ENCODE measurements at places on chromosomes 6 and 20. TPM values are rescaled to one million over a fixed set of nuclear protein-coding genes. Genes with fewer than 3 reads are reported as not detected.

GRCh38 chr6:39920157-39920556, 14.1 kb downstream of the MOCS1 start:
- no peak for DNase-seq
- peaks cover 3% of the 10 kb centered on the region for H3K36me3 ChIP-seq
- no peaks in the 10 kb centered on the region for H3K27me3 ChIP-seq
- H3K4me3 ChIP-seq, result no peak overlapping the region

DNA sequence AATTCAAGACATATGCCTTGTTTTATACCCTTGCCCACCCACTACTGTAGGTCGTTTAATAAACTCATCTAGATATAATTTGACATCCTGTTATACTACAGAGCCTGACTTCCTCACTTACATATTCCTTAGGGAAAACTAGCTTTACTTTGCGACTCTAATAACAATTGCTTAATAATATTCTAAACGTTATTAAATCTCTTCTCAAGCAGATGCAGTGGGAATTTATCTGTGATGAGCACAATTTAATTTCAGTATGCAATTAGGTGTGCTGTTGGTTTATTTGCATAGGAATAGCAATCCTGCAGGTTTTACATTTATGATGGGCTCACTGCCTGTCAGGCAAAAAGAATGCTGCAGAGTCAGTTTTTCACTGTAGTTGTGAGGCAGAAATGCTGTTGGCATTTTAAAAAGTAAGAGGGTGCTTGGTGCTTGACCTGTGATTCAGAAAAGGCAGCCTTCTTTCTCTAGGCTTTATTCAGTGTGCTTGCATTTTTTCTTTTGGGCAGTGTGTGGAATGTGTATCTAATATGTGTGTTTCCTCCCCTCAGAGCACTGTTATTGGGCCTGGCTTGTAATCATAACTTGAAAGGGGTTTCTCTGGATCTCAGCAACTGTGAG, 152.3 kb upstream of the SCGN start:
- no peak overlapping the region for H3K27ac ChIP-seq
- peaks cover 13% of the 10 kb centered on the region for H3K4me1 ChIP-seq
- no peak for DNase-seq
- peaks cover 9% of the 10 kb centered on the region for H3K36me3 ChIP-seq

DNA sequence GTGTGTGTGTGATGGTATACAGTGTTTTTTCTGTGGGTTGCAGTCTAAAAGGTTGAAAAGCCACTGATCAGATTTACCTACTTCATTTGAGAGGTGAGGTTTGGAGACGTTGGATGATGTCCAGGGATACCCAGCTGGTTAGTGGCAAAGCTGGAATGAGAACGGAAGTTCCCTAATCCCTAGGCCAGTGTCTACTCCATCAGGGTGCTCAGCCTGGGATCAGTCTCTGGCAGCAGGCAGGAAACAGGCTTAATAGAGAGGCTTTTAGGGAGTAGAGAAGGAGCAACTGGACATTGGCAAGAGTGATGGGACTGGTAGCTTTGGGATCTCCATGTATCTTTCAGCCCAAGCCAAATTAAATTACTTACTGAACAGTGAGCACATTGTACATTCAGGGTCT, 80.7 kb downstream of the C6orf52 start:
- H3K27me3 ChIP-seq, result no peaks in the 10 kb centered on the region
- no peaks in the 10 kb centered on the region for H3K36me3 ChIP-seq
- peaks cover 5% of the 10 kb centered on the region for H3K4me1 ChIP-seq
- DNase-seq, result no peak

DNA sequence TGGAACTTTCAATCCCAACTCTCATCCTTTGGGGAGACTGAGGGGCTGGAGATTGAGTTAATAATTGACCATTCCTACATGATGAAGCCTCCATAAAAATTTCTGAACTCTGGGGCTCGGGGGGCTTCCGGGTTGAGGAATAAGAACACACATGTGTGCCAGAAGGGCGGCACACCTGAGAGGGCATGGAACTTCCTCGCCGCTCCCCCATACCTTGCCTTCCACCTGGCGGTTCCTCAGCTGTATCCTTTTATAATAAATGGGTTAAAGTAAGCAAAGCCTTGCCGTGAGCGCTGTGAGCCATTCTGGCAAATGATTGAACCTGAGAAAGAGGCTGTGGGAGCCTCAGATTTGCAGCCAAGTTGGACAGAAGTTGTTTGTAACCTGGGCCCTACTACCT, 164.8 kb downstream of the LY86 start:
- peak overlapping the region; percentile 8 for H3K27ac ChIP-seq
- no peak for DNase-seq
- no peak overlapping the region for H3K4me3 ChIP-seq
- no peaks in the 10 kb centered on the region for H3K36me3 ChIP-seq
- H3K27me3 ChIP-seq, result no peaks in the 10 kb centered on the region

DNA sequence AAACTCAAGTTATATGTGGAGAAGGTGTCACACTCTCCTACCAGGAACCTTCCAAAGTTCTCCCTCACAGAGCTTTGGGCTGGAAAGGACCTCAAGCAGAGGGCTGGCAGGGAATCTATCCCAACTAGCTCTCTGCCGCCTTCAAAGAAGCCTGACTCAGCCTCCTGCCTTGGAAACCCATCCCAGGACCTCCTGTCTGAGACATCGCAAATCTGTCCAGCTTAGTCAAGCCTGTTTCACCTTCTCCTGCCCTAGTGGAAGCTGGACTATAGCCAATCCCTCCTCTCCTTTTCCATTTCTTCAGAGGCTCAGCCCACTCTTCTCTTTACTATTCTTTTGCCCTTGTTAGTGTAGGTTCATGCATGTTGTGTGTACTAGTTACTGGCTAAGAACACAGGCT, 48.2 kb upstream of the FOXP4 start:
- H3K27me3 ChIP-seq, result no peaks in the 10 kb centered on the region
- no peak overlapping the region for H3K27ac ChIP-seq
- H3K4me3 ChIP-seq, result no peak overlapping the region
- H3K4me1 ChIP-seq, result peaks cover 8% of the 10 kb centered on the region
- H3K36me3 ChIP-seq, result no peaks in the 10 kb centered on the region
- DNase-seq, result peak; percentile 41

- H3K27ac ChIP-seq, result no peak overlapping the region
- DNase-seq, result no peak
- H3K27me3 ChIP-seq, result no peaks in the 10 kb centered on the region
- no peak overlapping the region for H3K4me3 ChIP-seq
Measured at GRCh38 chr6:108959972-108960582, 111.9 kb downstream of the ARMC2 start.

GRCh38 chr6:1094306-1094705, 217.6 kb upstream of the FOXQ1 start:
- DNase-seq, result no peak
- no peaks in the 10 kb centered on the region for H3K36me3 ChIP-seq
- H3K27ac ChIP-seq, result no peak overlapping the region
- H3K4me1 ChIP-seq, result no peaks in the 10 kb centered on the region

- no peaks in the 10 kb centered on the region for H3K27me3 ChIP-seq
- H3K4me3 ChIP-seq, result no peak overlapping the region
- no peaks in the 10 kb centered on the region for H3K36me3 ChIP-seq
- no peak for DNase-seq
Measured at GRCh38 chr20:59830665-59831023, 102.8 kb downstream of the SYCP2 start.

DNA sequence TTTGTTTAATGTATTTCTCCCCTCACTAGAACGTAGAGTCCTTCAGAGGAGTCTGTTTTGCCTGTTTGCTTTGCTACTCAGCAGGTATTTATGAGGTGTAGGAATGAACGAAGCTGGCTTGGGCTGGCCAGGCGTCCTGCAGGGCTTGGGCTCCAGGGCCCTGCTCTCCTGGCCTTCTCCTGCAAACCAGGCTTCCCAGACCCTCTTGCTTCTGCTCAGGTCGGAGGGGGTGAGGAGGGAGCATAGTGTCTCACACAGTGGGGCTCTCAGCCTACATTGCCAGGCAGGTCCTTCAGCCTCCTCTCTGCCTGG, 24.6 kb upstream of the MLN start:
- H3K27ac ChIP-seq, result no peak overlapping the region
- DNase-seq, result no peak
- H3K4me1 ChIP-seq, result peaks cover 7% of the 10 kb centered on the region
- no peaks in the 10 kb centered on the region for H3K27me3 ChIP-seq

DNA sequence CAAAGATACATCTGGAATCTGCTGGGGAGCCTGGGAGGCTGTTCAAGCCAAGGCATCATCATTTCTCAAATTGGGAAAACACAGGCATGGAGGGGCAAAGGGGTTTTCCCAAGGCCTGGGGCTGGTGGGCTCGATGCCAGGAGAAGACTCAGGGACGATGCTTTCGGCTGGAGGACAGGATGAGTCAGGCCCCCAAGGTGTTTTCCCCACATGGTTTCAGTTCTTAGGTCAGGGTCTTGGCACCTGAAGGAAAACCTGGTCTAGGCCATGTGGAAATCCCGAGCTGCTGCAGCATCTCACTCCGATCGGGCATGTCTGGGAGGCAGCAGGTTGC, 348.1 kb downstream of the CDC5L start:
- no peak overlapping the region for H3K27ac ChIP-seq
- H3K4me1 ChIP-seq, result peaks cover 4% of the 10 kb centered on the region
- no peaks in the 10 kb centered on the region for H3K36me3 ChIP-seq
- H3K4me3 ChIP-seq, result no peak overlapping the region

DNA sequence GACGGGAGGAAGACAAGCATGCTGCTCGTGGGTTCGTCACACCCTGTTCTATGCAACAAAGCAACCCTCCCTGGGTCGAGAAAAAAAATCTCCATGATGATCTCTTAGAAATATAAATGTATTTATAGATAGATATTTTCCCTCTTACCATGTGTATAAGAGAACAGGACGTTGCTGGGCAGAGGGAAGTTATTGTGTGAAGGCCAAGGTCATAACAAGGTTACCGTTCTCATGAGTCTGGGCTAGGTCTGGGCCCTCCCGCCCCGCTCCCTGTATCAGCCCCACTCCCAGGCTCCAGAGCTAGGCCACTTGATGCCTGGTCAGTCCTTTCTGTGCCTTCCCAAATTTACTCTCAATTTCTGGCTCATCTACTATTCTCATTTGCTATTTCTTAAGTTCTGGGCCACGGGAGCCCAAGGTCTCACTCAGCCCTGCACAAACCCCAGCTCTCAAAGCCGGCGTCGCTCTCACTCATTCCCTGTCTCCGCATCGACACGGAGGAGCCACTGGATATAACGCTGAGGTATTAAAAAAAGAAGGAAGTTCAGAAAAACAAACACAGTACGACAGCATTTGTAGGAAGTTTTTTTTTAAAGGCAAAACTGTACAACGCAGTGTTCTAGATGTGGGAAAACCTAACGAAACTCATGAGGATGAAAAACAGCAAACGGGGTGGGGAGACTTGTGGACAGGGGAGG, 96.8 kb downstream of the PSMG4 start:
- H3K36me3 ChIP-seq, result no peaks in the 10 kb centered on the region
- no peak overlapping the region for H3K4me3 ChIP-seq
- no peak for DNase-seq
- H3K27ac ChIP-seq, result peak overlapping the region; percentile 80

GRCh38 chr20:7520361-7520760, 419.9 kb downstream of the HAO1 start:
- H3K4me3 ChIP-seq, result no peak overlapping the region
- no peaks in the 10 kb centered on the region for H3K4me1 ChIP-seq
- no peak for DNase-seq

GRCh38 chr6:156960525-156960924, 183.3 kb downstream of the ARID1B start:
- no peak for DNase-seq
- no peak overlapping the region for H3K27ac ChIP-seq
- no peak overlapping the region for H3K4me3 ChIP-seq
- H3K4me1 ChIP-seq, result peaks cover 6% of the 10 kb centered on the region

DNA sequence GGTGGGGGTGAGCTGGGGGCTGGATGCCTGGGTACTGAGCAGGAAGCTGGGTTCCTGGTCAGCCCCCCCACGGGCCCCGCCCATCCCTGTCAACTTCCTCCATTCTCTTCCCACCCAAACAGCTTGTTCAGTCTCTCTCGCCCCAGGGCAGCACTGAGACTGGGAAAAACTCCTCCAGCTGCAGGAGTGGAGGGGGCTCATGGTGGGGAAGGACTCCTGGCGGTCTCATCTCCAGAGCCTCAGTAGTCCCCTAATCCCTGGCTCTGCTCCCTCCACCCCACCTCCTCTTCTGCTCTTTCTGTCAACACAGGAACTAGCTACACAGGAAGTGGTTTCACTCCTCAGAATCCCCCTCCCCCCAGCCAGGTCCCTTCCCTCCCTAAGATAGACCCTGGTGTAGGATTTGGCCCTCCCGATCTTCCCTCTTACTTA, at the start of gene GPSM3:
TSS of gene GPSM3 (minus strand) at position 36 of the 432 bp plus-strand sequence. CDS start 130 bp downstream, outside the sequence.
- DNase-seq, result peak; percentile 70
- peaks cover 4% of the 10 kb centered on the region for H3K4me1 ChIP-seq
- no peaks in the 10 kb centered on the region for H3K27me3 ChIP-seq
- H3K36me3 ChIP-seq, result peaks cover 2% of the 10 kb centered on the region
- peak within 1 kb of the TSS; percentile 97 for H3K27ac ChIP-seq

GRCh38 chr6:3079682-3080081, 11.4 kb downstream of the RIPK1 start:
- H3K36me3 ChIP-seq, result peaks cover 21% of the 10 kb centered on the region
- no peaks in the 10 kb centered on the region for H3K4me1 ChIP-seq
- H3K4me3 ChIP-seq, result no peak overlapping the region
- H3K27ac ChIP-seq, result no peak overlapping the region
- DNase-seq, result no peak
- no peaks in the 10 kb centered on the region for H3K27me3 ChIP-seq

- H3K4me1 ChIP-seq, result no peaks in the 10 kb centered on the region
- no peaks in the 10 kb centered on the region for H3K27me3 ChIP-seq
- no peak for DNase-seq
- no peaks in the 10 kb centered on the region for H3K36me3 ChIP-seq
- H3K27ac ChIP-seq, result no peak overlapping the region
Measured at GRCh38 chr20:39961637-39962244, 727.3 kb downstream of the MAFB start.

The CLVS2 gene
- 0.04 TPM for total RNA-seq

The KIF13A gene
- total RNA-seq, result 96.9 TPM

The CRISP2 gene
- total RNA-seq, result not detected

The DNMT3B gene
- 11.9 TPM for total RNA-seq

The COQ3 gene
- 5.1 TPM for total RNA-seq

The BPI gene
- total RNA-seq, result not detected

The RIMS1 gene
- total RNA-seq, result 0.92 TPM

The CCDC167 gene
- 81.0 TPM for total RNA-seq

The APOM gene
- total RNA-seq, result 2.3 TPM

The PLA2G7 gene
- not detected for total RNA-seq

The PRR18 gene
- 0.12 TPM for total RNA-seq

All from cardiac muscle cell (in vitro differentiated cells and primary cell).